ENCODE measurements at places on chromosomes 2 and 18. TPM values are rescaled to one million over a fixed set of nuclear protein-coding genes. Genes with fewer than 3 reads are reported as not detected.

DNA sequence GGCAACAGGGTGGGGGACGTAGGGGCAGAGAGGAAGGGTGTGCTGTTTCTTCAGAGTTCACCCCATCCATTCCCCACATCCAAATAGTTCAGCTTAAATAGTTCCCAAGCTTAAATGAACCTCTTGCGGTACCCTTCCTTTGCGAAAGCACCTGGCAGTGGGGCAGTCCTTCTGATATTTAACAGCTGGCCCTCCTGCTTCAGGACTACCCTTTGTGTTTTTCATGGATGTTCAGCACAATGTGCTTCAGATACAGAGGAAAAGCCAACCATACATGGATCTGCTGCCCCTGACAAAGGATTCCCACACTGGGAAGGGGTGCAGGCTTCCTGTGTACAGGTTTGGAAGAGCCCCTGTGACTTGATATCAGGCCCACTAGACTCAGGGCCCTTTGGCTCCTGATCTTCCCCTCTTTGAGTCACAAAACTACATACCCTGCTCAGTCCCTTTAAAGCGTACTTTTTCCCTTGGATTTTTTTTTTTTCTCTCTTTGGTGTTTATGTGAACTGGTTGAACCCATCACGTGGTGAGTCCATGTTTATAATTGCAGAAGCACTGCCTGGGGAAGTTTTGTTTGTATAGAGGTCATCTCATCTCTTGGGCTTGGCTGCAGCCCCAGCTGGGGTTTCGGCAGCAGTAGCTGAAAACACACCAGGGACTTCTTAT lies 45.3 kb upstream of the IGFBP5 start:
- no peak for DNase-seq

The TSN gene
- total RNA-seq: 45.3 TPM

GRCh38 chr2:25342372-25343186 lies 854 bp upstream of the DNMT3A start:
- DNase-seq: peak; percentile 67

DNA sequence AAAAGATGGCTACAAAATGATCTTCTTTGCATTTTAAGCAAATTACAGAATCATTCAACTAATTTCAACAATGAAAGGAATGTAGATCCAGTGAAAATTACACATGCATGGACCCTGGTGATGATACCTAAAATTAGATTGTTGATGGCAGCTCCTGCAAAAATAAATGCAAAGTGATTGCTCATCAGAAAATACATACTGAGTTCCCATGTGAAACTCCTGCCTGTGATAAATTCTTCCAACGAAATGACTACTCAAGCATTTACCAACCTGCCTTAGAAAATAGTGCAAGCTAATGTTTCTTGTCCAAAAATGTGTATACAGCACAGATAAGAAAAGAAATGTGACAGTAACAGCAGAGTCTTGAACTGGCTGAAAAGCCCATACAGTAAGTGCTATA lies 300.0 kb upstream of the REV1 start:
- DNase-seq: no peak

DNA sequence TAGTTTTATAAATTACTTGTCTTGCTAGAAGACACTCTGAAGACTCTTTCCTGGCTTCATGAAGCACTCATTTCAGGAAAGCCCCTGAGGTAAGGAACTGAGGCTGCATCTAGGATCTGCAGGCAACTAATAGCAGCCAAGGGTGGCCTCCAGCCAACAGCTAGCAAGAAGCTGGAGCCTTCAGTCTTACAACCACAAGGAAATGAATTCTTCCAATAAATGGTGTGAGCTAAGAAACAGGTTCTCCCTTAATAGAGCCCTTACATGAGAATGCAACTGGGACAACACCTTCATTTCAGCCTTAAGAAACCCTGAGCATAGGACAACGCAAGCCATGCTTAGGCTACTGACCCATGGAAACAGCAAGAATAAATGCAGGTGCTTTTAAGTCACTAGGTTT lies 254.6 kb upstream of the RBBP8 start:
- DNase-seq: no peak

GRCh38 chr18:62558015-62558663 lies 35.3 kb downstream of the ZCCHC2 start:
- DNase-seq: no peak

- no peak for DNase-seq
Observed at GRCh38 chr2:147642765-147643164, 202.1 kb upstream of the ACVR2A start.

The CTAGE1 gene
- not detected for total RNA-seq

Data from T-cell (primary cell).